ENCODE measurements at places on chromosomes 7 and 10.

GRCh38 chr10:108696792-108697477 is 1226.4 kb downstream of the XPNPEP1 start:
- no peak for DNase-seq

GRCh38 chr7:132548489-132549078 is 27.7 kb downstream of the PLXNA4 start:
- no peak for DNase-seq

GRCh38 chr10:96298362-96298761 is 5.9 kb upstream of the DNTT start:
- DNase-seq = no peak

DNA sequence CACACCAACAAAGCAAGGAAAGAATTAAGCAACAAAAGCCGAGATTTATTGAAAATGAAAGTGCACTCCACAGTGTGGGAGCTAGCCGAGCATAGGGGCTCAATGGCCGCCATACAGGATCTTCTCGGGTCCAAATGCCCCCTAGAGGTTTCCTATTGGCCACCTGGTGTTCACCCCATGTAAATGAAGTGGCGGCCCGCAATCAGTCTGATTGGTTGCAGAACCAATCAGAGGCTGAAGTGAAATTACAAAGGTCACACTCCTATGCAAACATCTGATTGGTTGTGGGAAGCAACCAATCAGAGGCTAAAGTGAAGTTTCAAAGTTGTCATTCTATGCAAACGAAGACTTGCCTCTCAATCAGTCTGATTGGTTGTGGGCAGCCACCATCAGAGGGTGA is 61.8 kb upstream of the SLC35B4 start:
- no peak for DNase-seq

- DNase-seq = no peak
Observed at GRCh38 chr10:110661292-110661691, 17.2 kb downstream of the RBM20 start.

DNA sequence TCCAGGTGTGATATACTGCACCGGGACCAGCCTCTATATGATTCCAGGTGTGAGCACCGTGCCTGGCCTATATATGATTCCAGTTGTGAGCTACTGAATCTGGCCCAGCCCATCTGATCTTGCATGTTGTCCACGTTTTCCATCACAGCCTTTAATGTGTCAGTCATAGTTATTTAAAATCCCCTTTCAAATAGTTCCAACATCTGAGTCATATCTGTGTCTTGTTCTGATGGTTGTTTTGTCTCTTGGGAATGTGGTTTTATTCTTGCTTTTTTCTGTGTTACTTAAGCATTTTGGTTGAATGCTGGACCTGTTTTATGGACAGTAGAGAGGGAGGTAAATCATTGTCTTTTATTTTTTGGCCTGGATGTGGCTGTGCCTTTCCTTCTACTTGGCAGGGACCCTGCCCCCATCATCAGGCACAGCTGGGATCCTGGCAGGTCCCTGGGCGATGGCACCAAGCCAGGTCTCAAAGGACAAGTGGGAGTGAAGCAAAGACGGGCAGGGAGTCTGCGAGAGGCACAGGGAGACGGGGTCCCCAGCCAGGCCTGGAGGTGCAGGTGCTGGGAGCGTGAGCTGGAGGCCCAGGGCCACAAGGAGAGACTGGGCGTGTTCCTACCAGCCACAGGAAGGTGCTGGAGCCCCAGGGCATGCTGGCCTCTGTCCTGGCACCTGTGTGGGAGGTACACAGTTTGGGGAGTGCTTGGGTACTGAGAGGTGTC is 94.7 kb downstream of the DYNC2I1 start:
- DNase-seq = no peak

GRCh38 chr10:72035252-72035887 is 53.0 kb downstream of the SPOCK2 start:
- no peak for DNase-seq

DNA sequence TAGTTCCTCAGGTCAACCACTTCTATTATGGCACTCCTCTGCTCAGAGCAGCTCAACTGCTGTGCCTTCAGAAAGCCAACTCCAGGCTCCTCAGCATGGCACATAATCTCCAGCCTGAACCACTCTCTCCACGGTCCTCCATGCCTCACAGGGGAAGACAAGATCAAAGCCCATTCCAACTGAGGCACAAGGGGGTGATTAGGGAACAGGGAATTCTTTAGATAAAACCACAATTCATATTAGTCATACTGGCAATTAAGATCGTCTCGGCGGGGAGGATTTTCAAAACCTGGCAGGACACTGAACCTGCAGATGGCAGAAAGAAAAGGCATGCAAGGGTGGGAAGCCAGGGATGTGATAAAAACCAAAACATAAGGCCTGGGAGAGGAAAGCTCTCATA is 361.6 kb downstream of the FGFR2 start:
- no peak for DNase-seq

DNA sequence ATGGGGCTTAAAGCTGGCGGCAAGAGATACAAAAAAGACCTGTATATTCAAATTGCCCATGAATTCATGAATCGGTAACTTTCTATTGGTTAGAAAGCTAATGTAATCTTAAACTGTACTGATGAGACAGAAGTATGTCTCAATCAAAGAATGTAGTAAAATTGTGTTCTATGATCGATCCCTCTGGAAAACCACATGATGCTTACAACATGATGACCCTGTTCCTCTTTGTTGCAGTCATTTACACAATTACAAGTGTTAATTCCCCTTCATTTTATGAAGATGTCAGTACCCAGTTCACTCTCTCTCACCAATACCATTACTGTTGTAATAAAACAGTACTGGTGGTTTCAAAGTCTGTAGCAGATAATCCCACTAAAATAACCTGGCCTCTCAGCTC is 10.1 kb downstream of the KIF5B start:
- DNase-seq = no peak

DNA sequence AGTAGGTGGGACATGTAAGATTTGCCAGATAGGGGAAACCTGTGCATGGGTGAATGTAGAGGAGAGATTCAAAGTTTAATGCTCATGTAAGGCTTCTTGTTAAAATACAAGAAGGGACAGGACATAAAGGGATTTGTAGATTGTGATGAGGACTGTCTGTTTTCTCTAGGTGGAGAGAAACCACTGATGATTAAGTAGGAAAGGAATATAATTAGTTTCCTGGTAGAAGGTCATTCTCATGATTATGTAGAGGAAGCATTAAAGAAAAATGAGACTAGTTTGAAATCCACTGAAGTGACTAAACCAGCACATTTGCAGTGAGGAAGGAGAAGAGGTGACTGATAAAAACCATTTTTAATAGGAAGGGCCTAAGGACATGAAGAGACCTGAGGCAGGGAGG is 19.6 kb upstream of the MACC1 start:
- no peak for DNase-seq

- DNase-seq = no peak
Observed at GRCh38 chr7:12961910-12962480, 274.6 kb downstream of the ARL4A start.

DNA sequence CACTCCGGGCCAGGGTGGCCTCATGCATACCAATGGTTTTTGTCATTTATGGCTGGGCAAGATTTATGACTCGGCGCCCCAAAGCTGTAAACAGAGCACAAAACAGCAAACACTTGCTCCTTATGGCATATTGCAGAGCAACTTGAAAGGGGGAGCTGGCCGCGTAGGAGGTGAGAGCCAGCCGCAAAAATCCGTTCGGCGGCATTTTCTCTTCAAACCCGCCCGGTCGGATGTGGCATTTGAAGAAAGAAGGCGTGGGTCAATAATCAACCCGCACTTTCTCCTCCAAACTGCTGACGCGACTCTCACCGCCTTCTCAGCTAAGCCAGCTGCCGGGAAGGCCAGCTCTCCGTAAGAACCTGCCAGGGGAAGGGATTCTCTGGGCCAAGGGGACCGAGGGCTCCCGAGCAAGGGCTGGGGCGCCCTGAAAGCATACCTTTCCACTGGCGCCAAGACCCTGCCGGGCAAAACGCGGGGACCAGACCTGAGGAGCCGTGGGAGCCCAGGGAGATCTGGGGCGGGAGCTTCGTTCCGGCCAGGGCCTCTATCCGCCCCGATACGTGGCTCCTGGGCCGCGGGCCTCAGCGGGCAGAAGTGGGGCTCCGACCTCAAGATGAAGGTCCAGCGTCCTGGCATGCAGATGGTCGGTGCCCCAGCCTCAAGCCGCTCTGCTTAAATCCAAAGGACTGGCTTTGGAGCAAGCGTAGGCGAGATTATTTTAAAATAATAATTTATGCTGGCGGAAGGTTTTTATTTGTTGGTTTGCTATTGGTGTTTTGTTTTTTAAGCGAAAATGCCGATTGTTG is 12.9 kb upstream of the HOXA2 start:
- no peak for DNase-seq

- DNase-seq = no peak
Observed at GRCh38 chr10:102453502-102453901, 2.2 kb upstream of the C10orf95 start.

GRCh38 chr7:33901847-33902246 is 3.5 kb upstream of the BMPER start:
- DNase-seq = no peak

DNA sequence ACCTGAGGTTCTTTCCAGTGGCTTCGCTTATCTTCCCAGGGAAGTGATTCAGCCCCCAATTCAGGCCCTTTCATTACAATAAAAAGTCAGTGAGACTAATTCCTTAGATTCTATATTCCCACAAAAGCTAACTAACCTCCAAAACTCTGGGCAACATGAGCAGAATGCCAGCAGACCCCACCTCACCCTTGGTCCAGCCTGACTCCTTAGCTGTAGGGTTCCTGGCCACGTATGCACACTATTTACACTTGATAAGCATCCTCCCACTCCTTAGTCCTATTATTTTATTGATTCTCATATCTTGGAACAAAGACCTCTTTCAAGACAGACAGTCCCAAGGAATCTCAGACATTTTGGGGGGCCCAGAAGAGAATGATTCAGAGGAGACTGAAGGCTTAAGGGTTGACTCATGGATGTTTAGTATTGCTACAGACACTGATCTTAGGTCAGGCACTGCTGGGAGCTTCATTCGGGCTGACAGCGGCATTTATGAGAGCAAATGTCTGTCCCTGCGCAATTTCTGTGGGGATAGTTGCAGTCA is 162.6 kb upstream of the GDF10 start:
- DNase-seq = no peak

GRCh38 chr10:132381741-132382140 is 15.3 kb upstream of the PWWP2B start:
- DNase-seq = no peak

- DNase-seq = no peak
Observed at GRCh38 chr10:91077549-91078071, 142.9 kb upstream of the PCGF5 start.

GRCh38 chr7:44189286-44189992 is at the start of gene GCK:
TSS of gene GCK (minus strand) at chr7:44189439. CDS start at chr7:44188953, 486 bp downstream.
- DNase-seq = peak; percentile 76

GRCh38 chr7:38512704-38513103 is 118.5 kb downstream of the AMPH start:
- DNase-seq = no peak

GRCh38 chr7:93817004-93817403 is 73.5 kb downstream of the TFPI2 start:
- DNase-seq = no peak

DNA sequence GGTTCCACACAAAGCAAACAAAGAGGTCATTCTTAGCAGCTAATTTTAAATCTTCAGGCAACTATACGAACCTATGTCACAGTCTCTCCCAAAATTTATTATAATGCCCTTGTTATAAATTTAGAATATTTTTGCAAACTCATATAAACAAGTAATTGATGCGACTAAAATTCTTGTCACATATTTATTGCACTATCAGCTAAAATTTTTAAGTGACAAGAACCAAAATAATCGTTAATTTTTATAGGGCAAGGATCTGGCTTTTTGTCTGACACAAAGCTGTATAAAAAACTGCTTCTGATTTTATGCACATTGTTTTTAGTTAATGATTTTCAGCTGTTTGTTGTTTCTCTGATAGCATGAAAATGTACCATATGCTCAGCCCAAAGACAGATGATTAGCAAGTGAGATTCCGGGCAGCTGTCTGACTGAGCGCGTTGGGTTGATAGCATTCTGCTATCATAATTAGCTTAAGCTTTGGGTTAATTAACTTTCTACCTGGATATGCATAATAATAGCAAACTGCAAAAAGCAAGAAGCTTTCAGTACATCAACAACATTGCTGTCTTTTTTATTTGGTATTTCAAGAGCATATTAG is 136.0 kb downstream of the MGMT start:
- no peak for DNase-seq

DNA sequence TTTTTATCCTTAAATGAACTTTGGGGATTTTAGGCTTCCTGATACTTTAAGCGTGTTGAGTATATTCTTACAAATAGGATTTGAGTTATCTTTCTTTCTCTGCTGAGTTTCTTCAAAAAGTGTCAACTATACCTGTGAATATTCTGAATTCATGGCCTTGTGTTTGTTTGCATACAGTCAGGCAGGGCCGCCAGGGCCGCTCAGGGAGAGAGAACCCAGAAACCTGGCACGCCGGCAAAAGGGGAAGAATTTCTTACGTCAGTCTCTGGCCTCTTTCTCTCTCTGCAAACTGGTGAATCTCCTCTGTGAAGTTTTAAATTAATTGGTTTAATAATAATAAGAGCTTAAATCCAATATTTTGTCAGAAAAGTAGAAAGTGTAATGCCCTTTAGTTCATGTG is 29.3 kb upstream of the BNIP3 start:
- DNase-seq = no peak

GRCh38 chr10:93790439-93790838 is 32.7 kb downstream of the LGI1 start:
- DNase-seq = no peak

DNA sequence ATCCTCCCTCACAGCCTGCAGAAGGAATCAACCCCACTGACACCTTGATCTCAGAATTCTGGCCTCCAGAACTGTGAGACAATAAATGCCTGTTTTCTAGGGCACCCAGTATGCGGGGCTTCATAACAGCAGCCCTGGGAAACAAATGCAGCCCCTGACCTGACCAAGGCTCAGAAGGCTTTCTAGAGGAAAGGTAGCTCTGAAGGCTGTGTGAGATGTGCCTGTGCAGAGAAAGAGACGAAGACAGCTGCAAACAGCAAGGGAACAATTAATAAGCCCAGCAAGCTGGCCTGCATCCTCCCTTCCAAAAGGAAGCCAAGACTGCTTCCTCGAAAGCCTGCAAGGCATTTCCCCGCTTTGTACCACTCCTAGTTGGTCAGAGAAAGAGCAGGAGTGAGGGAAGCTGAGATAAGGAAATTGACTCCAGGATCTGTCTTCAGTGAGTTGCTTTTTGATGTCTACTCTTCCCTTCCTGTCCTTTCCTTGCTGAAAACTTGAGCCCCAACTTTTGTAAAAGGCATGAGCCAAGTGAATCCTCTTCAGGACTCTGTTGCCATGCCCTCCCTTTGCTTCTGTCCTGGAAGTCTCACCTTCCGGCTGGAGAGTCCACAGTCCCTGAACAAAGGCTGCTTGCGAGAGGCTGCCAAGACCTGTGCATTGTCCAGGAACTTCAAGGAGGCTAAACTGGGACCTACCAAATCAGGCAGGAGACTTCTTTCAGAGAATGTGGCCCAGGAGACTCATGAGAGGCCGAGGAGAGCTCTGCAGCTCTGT is 71.2 kb upstream of the ARID5B start:
- no peak for DNase-seq
